ENCODE measurements at places on chromosomes 3 and 15. TPM values are rescaled to one million over a fixed set of nuclear protein-coding genes. Genes with fewer than 3 reads are reported as not detected.

SLC22A13 gene
- 3.5 TPM for total RNA-seq

TRANK1 gene
- 10.3 TPM for total RNA-seq

COX5A gene
- 280 TPM for total RNA-seq

CRABP1 gene
- total RNA-seq = 0.51 TPM

SNX4 gene
- total RNA-seq = 33.1 TPM

DUOX2 gene
- total RNA-seq = 0.21 TPM

CEP19 gene
- 1.2 TPM for total RNA-seq

CPN2 gene
- total RNA-seq = not detected

GPD1L gene
- total RNA-seq = 13.4 TPM

LRRC15 gene
- total RNA-seq = not detected

PP2D1 gene
- not detected for total RNA-seq

MEF2A gene
- 33.6 TPM for total RNA-seq

LRRC2 gene
- not detected for total RNA-seq

SRPRB gene
- 115 TPM for total RNA-seq

CLRN1 gene
- total RNA-seq = not detected

UCN2 gene
- total RNA-seq = 0.94 TPM

ABI3BP gene
- 5.2 TPM for total RNA-seq

CEP152 gene
- 19.6 TPM for total RNA-seq

SLC28A2 gene
- not detected for total RNA-seq

GANC gene
- 10.8 TPM for total RNA-seq

GRK7 gene
- total RNA-seq = not detected

SMCO1 gene
- not detected for total RNA-seq

LRTM1 gene
- total RNA-seq = not detected

LTF gene
- total RNA-seq = not detected

SHF gene
- 7.3 TPM for total RNA-seq

GPR62 gene
- not detected for total RNA-seq

RGMA gene
- total RNA-seq = 0.78 TPM

CPLX3 gene
- 0.29 TPM for total RNA-seq

RTP3 gene
- not detected for total RNA-seq

TM2D3 gene
- 48.8 TPM for total RNA-seq

C2CD4A gene
- 17.6 TPM for total RNA-seq

OR4F15 gene
- not detected for total RNA-seq

CAND2 gene
- total RNA-seq = not detected

SLC22A14 gene
- 1.8 TPM for total RNA-seq

CCDC54 gene
- total RNA-seq = not detected

ISLR gene
- not detected for total RNA-seq

GPR27 gene
- 1.0 TPM for total RNA-seq

SPATA12 gene
- 0.47 TPM for total RNA-seq

MED12L gene
- 4.6 TPM for total RNA-seq

GOLGA8H gene
- total RNA-seq = not detected

GRM2 gene
- 0.81 TPM for total RNA-seq

CPEB1 gene
- 7.6 TPM for total RNA-seq

HHLA2 gene
- 7.2 TPM for total RNA-seq

All from Calu3 (cell line).